Tongue (tissue), 3 donors: ENCODE measurements at places on chromosomes 12 and 14. TPM values are rescaled to one million over a fixed set of nuclear protein-coding genes. Genes with fewer than 3 reads are reported as not detected.

CLEC12A gene
- not detected for total RNA-seq

TC2N gene
- 30.9 TPM for total RNA-seq

DIO3 gene
- 8.3 TPM for total RNA-seq

SERPINA6 gene
- not detected for total RNA-seq

INHBE gene
- not detected for total RNA-seq

LTB4R2 gene
- total RNA-seq = 19.3 TPM

CLEC6A gene
- not detected for total RNA-seq

C14orf132 gene
- total RNA-seq = 35.2 TPM

TEX52 gene
- not detected for total RNA-seq

SLC24A4 gene
- 1.0 TPM for total RNA-seq

MTA1 gene
- total RNA-seq = 60.9 TPM

A2M gene
- total RNA-seq = 296 TPM

FAM234B gene
- total RNA-seq = 3.0 TPM

RAB35 gene
- total RNA-seq = 18.7 TPM

AGAP2 gene
- 3.7 TPM for total RNA-seq

RHOJ gene
- total RNA-seq = 27.2 TPM

CD4 gene
- 3.7 TPM for total RNA-seq

LRRC9 gene
- under 0.01 TPM for total RNA-seq

COCH gene
- total RNA-seq = 2.8 TPM

PPP2R5E gene
- 28.8 TPM for total RNA-seq

HOXC11 gene
- total RNA-seq = not detected

GCH1 gene
- total RNA-seq = 4.2 TPM

CACNA2D4 gene
- total RNA-seq = 3.2 TPM

CACNA1C gene
- 6.5 TPM for total RNA-seq

KRT83 gene
- not detected for total RNA-seq

OR4N5 gene
- total RNA-seq = not detected

PLEK2 gene
- 4.1 TPM for total RNA-seq

ARMH4 gene
- total RNA-seq = 18.2 TPM

SERPINA5 gene
- total RNA-seq = not detected

ZDHHC22 gene
- 0.41 TPM for total RNA-seq

DPY19L2 gene
- total RNA-seq = 19.1 TPM

ANKS1B gene
- total RNA-seq = 16.5 TPM

COQ5 gene
- 45.9 TPM for total RNA-seq

RNASE2 gene
- total RNA-seq = 0.82 TPM

PLCZ1 gene
- total RNA-seq = not detected

TSPAN19 gene
- total RNA-seq = not detected
